Effector CD4-positive, alpha-beta T cell (primary cell): ENCODE measurements at places on chromosomes 2 and 18.

DNA sequence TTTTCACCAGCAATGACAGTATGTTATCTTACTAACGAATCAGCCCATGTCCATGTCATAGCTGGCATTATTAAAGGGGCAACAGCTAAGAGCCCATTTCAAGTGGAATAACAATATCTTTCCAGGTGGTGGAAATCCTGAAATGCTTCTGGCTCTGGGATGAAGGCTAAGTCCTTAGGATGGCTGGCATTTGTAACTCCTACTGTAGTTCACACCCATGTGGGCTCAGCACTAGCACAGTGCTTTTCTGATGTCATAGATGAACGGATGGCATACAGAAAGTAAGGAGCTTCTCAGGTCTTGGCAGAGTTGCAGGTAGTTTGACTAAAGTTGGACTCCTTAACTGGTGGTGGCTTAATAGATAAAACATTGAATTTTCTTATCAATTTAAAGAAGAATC lies 10.0 kb downstream of the TMEM200C start:
- DNase-seq = no peak

DNA sequence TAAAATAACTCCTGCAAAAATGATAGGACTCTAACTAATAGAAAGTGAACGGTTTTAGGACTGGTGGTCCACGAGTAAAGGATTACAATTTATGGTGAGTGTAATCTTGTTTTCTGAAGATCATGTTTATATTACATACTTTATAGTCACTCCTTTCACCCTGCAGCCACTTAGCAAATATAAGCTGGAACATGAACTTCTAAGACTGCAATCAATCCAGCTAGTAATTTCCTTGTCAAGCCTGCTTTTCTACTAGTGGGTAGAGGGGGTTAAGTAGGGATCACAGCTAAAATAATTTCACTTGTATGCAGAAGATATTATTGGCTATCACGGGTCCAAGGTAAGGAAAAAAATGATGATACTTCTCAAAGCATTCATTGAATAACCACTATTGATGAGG lies 125.5 kb upstream of the NETO1 start:
- DNase-seq = no peak

GRCh38 chr2:129877795-129878775 lies 101.4 kb upstream of the RAB6C start:
- no peak for DNase-seq

GRCh38 chr18:55149994-55150393 lies 190.7 kb upstream of the CCDC68 start:
- DNase-seq = no peak

DNA sequence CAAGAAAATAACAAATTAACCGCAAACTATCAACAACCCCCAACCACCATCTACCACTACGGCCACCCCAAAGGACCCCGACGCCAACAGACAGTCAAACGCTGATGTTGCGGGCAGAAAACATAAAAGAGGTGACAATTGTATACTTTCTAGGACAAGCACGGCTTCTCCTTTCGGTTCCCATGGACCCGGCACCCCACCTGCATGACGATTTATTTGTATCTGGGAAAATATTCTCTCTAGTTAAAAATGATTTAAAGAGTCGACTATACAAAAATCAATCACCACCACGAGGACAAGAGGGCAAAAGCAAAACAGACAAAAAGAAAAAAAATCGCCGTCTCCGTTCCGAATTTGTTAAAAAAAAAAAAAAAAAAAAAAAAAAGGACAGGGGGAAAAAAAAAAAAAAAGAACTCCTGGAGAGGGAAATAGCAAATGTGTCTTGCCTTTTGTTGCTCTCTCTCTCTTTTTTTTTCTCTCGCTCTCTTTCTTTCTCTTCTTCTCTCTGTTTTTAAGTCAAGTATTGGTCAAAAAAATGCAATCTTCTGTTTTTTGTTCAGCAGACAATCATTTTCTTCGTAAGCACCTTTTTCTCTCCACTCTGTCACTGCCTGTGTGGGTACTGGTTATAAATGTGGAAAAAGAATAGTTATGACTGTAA lies 3.6 kb downstream of the SIX3 start:
- DNase-seq = no peak

- DNase-seq = no peak
Measured at GRCh38 chr2:195428673-195429072, 228.4 kb upstream of the SLC39A10 start.

- no peak for DNase-seq
Measured at GRCh38 chr2:26522751-26523171, 44.8 kb upstream of the OTOF start.

- DNase-seq = no peak
Measured at GRCh38 chr2:176763130-176763529, 449.5 kb upstream of the HNRNPA3 start.

- DNase-seq = no peak
Measured at GRCh38 chr2:133265432-133265949, 302.8 kb downstream of the NCKAP5 start.

GRCh38 chr18:75124551-75124950 lies 84.4 kb downstream of the PTGR3 start:
- DNase-seq = no peak

DNA sequence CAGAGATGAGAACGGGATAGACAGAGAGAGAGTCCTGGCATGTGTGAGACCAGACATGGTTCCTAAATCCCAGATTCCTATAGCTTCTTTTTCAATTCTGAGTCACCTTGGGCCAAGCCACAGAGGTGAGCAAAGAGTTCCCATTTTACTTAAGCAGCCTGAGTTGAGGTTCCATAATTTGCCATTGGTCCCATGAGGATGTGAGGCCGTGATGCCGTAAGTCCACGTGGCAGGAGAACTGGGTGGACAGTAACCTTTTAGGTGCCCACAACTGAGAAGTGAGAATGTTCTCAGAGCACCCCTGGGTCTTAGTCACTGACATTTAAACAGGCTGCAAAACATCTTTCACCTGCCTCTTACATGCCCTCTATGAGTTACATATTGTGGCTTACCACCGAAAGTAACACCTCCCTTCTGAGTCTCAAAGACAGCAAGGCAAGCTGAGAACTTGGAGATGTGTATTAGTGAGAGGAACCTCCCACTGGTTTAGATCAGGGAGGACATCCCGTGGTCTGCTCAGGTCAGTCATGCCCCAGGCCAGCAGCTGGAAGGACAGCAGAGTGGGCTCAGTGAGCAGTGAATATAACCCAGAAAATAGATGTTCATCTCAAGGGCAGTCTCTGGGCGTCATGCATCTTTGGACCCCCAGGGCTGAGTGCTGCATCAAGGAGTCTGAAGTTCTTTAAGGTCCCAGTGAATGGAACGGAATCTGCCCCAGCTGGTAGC lies 127.9 kb upstream of the LGALSL start:
- DNase-seq = peak; percentile 33

DNA sequence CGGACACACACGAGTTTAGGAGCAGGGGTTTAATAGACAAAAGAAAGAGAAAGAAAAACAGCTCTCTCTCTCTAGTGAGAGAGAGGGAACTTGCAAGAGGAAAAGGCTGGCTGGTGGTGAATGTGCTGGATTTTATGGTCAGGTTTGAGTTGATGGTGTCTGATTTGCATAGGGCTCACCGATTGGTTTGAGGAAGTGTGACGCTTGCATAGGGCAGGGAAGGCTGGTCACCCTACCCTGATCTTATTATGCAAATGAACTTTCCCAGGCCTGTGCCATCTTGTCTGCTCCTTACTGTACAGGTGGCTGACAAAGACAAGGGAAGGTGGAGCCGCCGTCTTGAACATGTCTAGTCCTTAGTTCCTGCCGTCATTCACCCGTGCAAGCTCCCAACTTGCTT lies 408.9 kb downstream of the RIT2 start:
- no peak for DNase-seq

GRCh38 chr2:61775956-61776570 lies 77.8 kb downstream of the FAM161A start:
- DNase-seq = no peak

DNA sequence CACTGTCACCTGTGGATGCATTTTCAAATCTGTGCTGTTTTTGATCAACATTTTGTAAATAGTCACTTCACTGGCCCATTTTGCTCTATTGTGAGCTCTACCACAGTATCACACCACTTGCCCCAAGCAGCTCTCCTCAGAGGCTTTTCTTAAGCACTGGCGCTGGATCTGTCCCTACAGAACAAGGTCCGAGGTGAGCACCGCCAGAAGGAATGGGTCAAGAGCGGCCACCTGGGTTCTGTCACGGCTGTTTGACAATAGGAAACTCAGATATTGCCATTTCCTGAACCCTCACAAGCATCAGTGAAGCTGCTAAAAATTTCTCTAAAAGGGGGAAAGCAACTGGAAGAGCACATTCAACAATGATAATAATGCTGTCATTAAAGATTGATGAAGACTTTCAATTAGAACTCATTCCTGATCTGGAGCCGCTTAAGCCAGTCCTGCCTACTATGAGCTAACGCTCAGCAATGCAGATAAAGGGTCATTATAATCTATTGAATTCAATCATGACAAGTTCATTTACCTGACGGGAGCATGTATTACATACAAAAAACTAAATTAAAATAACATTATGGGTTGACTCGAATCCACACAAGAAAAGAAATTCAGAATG lies 514.0 kb downstream of the GALR1 start:
- no peak for DNase-seq

DNA sequence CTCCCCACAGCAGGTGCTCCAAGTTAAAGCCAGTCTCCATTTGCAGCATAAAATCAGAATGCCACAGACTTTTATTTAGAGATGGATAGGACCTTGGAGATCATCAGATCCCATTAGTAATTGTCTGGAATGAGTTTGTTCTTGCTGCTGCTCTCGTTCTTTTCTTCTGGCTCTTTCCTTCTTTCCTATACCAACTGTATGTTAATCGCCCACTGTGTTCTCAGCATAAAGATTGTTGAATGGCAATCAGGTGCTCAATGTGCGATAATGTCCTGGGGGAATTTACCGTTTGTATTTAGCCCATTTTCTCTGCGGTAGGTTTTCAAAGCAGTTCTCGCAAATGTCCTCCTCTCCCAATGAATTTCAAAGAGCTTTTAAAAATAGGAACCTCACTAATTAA lies 3.3 kb downstream of the GPR39 start:
- DNase-seq = no peak

- no peak for DNase-seq
Measured at GRCh38 chr2:106307860-106308259, 113.8 kb upstream of the UXS1 start.

DNA sequence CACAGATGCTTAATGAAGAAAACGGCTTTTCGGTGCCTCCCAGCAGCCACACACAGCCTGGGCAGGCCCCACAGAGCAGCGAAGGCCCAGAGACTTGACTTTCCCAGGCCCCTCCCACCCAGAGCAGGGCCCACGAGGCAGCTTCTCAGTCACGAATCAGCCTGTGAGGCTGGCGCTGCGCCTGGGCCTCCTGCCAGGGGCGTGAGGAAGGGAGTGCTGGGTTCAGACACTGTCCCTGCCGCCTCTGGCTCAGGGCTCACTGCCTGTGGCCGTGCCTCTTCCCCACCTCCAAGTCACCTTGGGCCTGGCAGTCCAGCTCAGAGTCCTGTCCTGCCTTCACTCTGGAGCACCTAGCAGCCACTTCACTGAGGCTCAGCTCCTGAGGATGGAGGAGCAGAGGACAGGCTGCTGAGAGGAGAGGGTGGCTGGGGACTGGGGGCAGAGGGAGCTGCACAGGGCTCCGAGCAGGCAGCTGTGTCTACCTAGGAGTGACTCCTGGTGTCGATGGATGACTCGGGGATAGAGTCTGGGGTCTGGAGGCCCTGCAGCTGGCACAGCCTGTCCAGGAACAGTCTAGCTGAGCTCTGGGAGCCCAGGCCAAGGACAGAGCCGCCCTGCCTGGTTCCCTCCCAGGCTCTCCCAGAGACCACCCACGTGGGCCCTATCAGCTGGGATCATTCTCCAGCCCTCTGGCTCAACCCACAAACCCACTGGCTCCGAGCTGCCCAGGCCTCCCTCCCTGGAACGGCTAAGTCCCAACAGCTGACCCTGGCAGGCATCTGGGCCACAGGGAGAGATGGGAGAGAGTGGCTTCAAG lies 36.4 kb upstream of the FOSL2 start:
- no peak for DNase-seq
